CD4-positive, alpha-beta T cell (primary cell): ENCODE measurements at places on chromosomes 12 and 14.

- no peak for DNase-seq
These were observed 84.8 kb downstream of the SMOC1 start for GRCh38 chr14:69963966-69964365.

GRCh38 chr12:53474819-53475218 lies 22.9 kb downstream of the PCBP2 start:
- DNase-seq: no peak

GRCh38 chr14:52312931-52313355 lies 1.2 kb upstream of the PTGER2 start:
- no peak for DNase-seq

- DNase-seq: no peak
These were observed 27.2 kb downstream of the ELK3 start for GRCh38 chr12:96221391-96221790.

DNA sequence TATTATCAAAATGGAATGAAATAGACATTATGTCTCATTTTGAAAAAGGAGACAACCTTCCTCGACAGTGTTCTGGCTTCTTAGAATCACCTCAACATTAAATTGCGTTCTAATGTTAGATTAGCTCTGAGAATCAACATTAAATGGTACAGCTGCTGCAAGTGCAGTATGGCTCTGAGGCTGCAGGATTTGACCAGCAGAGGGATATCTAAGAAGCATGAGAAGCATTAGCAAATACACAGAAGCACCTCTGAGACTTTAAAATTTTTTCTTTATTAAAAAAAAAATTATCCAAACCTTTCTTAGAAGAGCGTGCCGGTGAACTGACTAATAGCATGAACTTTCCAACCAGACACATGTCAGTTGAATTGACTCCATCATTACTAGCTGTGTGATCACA lies 253.4 kb upstream of the LRIG3 start:
- no peak for DNase-seq

DNA sequence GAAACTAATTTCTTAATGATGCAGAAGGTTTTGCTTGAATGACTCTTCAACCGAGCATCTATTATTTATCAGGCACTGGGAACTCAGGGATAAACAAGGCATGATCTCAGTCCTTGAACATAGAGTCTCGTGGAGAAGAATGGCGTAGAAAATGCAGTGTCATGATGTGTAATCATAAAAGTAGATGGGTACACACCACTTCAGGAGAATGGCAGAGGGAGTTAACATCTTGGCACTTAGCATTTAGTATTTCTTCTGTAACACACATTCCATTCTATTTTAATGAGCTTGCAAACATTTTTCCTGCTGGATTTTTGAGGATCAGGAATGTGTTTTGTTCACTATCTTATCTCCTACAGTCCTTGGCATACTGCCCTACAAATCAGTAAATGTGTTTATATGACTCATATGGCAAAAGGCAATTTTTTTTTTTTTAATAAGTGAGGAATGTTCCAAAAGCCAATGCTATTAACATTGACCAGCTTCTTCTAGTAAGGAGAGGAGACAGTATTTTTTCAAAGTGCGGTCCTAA lies 3.8 kb downstream of the TXNRD1 start:
- DNase-seq: no peak

DNA sequence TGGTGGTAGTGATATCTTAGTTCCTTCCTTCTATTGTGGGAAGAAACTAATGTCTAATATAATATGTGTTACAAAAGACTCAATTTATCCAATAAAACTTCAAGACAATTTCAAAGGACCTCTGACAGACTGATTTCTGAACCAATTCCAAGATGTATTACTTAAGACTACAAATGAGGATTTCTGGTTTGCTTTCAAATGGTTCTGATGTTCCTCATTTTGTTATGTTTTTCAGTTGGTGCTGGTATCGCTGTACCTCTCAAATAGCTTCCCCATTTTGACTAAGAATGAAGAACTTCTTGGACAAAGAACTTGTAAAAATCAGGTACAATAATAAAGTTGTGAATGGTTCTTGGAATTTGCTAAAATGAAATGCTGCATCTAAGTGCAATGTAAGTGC lies 19.4 kb upstream of the MBIP start:
- no peak for DNase-seq

DNA sequence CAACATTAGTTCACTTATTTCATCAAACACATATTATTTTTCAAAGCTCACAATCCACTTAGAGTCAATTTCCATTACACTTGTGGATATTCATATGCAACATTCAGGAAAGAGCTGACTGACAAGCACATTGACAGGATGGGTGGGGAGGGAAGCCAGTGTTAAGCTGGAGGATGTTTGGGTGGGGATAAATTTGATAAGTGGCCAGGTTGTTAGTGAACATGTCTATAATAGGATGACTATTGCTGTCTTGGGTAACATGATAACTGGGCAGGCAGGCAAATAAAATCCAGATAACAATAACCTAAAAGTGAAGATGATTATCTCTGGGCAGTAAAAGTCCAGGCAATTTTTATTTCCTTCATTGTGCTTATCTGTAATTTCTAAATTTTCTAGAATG lies 73.8 kb upstream of the OSBPL8 start:
- no peak for DNase-seq

DNA sequence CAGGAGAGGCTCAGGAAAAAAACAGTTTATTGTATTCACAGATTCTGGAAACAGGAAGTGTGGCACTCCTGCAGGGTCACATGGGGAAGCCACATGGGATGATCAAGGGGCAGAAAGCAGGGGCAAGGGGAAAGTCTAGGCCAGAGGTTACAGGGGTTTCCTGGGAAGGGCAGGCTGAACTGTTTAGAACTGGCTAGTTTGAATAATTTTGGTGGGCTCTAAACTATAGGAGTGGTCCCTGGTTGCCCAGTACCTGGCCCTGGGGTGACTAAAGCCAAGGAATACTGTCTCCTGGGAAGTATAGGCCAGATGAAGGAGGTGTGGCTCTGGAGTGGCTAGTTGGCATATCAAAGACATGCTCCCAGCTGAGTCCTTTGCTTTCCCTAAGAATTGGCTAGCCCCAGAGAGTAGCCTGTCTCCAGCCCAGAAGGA lies 169.2 kb downstream of the SLC41A2 start:
- no peak for DNase-seq

GRCh38 chr12:56897844-56898361 lies 36.3 kb downstream of the SDR9C7 start:
- DNase-seq: no peak

- no peak for DNase-seq
These were observed 7.5 kb downstream of the C14orf180 start for GRCh38 chr14:104586832-104587620.
